ENCODE measurements at places on chromosomes 5 and 9.

- peak; percentile 6 for DNase-seq
Observed at GRCh38 chr5:79236362-79236969, 535 bp downstream of the JMY start.

GRCh38 chr9:96612105-96612965, 7.3 kb downstream of the CDC14B start:
- DNase-seq, result peak; percentile 87

DNA sequence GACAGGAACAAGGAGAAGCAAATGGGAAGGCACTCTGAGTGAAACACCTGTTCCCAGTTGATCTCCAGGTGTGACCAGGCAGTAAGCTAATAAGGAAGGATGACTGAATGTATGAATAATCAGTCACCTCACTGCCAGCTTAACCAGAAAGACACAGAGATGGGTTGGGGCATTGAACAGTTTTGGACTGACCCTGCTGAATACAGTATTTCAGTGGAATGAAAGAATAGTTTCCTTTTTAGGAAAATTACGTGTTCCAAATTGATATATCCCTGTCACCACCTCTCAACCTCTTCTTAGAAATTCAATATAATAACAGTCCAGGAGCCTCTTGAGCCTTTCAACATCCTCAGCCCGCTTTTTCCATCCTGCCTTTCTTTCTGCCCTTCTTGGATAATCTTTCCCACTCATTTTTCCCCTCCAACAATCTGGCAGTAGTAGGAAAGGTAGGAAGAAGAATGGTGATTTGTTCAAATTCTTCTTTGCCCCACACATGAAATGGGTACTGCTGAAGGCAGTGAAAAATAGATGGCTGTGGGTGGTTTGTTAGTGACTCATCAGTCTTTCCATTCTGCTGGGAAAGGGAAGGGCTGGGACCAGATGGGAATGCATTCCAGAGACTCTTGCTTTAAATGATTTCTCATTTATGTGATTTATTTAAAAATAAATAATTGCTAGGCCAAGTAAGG, 117.9 kb downstream of the ZSWIM6 start:
- DNase-seq, result peak; percentile 88

DNA sequence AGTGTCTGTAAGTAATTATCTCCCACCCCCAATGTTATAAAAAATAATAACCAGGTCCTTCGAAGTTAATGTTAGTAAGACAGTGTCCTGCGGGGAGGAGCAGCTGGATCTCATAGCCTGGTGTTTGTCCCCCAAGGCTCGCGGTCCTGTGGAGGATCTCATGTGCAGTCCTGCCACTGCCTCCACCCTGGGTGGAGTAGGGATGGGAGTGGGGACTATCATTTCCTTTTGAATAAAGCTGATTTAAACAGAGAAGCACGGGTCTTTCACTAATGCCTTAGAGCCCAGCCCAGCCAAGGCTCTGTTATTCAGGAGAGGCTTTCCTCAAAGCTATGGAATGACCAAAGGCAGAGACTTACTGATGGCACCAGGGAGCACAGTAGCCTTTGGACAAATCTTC, 40.2 kb downstream of the SUB1 start:
- no peak for DNase-seq

- DNase-seq, result no peak
Observed at GRCh38 chr5:109045710-109046109, 298.0 kb downstream of the FER start.

DNA sequence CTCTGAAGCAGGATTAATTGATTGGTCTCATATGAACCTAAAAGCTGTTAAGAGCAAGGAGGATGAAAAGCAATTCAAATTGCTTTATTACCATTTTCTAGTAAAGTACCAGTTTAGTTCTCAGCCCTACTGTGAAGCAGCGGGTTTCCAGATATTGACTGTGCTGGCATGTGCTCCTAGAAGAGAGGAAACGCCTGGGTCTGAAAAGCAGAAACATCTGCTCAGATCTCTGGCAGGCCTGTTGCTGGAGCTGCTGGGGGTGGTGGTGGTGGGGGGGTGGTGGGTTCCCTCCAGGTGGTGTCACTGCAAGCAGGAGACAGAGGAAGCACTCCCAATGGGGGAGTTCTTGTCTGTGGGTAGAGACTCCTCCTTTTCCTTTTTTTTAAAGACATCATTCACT, 105.5 kb upstream of the ZNF462 start:
- no peak for DNase-seq

GRCh38 chr5:125550274-125550673, 803.8 kb upstream of the ZNF608 start:
- peak; percentile 93 for DNase-seq

- DNase-seq, result peak; percentile 33
Observed at GRCh38 chr9:110157823-110158664, 49.9 kb downstream of the C9orf152 start.

GRCh38 chr9:111076519-111076918, 38.2 kb upstream of the LPAR1 start:
- DNase-seq, result no peak

GRCh38 chr5:57828221-57828620, 345.6 kb upstream of the ACTBL2 start:
- no peak for DNase-seq

DNA sequence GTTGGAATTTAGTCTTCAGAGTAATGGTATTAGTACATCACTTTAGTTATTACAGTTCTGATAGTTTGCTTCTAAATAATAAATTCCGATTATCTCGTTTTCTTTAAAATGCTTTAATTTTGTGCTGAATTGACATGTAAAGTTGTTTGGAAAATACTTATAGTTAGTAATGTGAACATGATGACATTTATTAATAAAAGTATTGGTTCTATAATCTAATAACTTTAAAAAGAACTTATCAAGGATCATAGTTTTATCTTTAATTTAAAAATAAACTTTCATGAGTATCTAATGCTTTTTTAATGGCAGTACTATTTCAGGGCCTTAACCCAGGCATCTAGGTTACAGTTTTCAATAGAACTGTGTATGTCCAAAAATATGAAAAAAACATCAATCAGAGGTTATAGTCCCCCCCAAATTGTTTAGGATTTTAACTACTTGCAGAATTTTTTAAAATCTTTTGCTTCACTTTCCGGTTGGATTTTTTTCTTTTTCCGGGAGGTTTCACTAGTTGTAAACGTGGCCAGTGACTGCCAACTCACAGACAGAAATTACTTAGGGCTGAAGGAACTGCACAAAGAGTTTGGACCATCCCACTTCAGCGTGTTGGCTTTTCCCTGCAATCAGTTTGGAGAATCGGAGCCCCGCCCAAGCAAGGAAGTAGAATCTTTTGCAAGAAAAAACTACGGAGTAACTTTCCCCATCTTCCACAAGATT, 680 bp downstream of the GPX8 start:
- peak; percentile 95 for DNase-seq

- peak; percentile 63 for DNase-seq
Observed at GRCh38 chr5:93611976-93612854, 29.2 kb downstream of the NR2F1 start.

DNA sequence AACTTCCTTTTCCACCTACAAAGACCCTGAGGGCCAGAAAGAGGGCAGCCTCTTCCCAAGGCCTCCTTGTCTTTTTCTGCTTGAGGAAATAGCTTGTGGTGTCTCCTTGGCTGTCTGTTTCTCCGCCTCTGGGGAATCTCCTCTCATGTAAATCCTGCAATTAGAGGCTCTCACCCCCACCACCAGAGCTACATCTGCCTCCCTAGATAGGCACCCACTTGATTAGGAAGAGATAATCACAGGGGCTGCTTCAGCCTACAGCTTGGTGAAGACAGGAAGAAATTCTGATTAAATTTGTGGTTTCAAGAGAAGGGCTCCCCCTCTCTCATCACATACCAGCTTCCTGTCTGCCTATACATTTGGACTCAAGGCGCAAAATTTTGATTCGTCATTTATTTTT, 75.6 kb downstream of the TLR4 start:
- DNase-seq, result no peak

GRCh38 chr9:135461936-135462335, 17.6 kb upstream of the PPP1R26 start:
- DNase-seq, result no peak

GRCh38 chr5:11289208-11289607, 528.2 kb upstream of the DAP start:
- no peak for DNase-seq

- no peak for DNase-seq
Observed at GRCh38 chr9:34995670-34996060, 6.1 kb downstream of the DNAJB5 start.

DNA sequence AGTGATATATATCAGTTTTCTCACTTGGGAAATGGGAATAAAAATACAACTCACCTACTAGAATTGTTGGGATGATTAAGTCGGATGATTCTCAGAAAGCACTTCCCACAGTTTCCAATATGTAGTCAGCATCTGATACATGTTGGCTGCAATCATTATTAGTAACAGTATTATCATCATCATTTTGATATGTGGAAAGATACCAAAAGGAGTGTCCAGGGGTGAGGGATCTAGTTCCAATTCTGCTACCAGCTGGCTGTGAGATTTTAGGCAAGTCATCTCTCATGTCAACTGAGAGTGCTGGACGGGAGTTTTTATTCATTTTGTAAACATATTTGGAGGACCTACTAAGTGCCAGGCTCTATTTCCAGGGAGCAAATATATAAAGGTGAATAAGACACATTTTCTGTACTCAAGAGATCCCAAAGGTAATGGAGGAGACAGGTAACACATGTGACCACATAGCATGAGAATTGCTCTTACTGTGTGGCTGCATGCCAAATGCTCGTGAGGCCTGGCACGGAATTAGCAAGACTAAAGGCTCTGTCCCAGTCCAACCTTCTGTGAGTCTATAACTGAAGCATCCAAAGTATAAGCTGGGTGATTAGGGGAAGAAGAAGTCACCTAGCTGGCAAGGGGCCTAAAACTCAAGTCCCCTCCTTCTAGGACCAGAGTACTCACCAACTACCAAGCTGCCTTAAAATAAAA, 83.0 kb downstream of the GRIA1 start:
- no peak for DNase-seq

- peak; percentile 28 for DNase-seq
Observed at GRCh38 chr5:95733107-95733665, 2.0 kb downstream of the RHOBTB3 start.

GRCh38 chr9:114186605-114187289, 31.4 kb downstream of the COL27A1 start:
- DNase-seq, result no peak

DNA sequence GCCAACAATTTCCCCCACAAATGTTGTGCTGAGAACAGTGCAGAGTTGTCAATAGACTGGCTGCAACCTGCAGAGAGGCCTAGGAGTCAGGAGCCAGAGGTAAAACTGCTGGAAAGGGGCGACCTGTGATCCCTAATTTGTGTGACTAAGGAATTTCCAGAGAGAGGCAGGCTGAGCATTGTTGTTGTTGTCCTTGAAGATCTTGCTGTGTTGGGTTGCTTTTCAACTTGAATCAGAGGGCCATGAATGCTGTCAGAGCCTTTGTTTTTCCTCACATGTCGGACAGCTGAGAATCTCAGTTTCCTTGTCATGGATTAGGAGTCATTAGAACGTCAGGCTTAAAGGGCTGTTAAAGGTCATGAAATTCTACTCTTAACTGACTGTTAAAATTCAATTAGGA, 134.6 kb upstream of the ASTN2 start:
- DNase-seq, result no peak

GRCh38 chr9:98391867-98392266, 136.4 kb upstream of the TBC1D2 start:
- no peak for DNase-seq

GRCh38 chr5:102385365-102385764, 89.3 kb upstream of the SLCO4C1 start:
- DNase-seq, result no peak

- no peak for DNase-seq
Observed at GRCh38 chr9:28909526-28909925, 1336.2 kb upstream of the C9orf72 start.

DNA sequence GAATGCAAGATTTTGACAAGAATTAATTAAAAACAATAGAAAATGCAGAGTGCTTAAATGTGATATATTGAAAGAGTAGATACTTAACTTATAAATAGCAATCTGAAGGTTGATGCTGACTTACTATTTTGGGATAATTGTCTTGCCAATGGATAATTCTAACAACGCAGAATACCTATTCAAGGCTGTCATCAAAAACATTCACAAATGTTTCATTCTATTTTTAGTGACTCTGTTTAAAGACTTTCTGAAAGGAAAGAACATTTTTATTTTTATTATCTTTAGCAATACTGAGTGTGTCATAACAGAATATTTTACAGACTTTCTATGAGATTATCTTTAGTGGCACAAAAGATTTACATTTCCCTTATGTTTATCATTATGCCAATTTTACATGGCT, 38.1 kb downstream of the ANKRD55 start:
- DNase-seq, result no peak

GRCh38 chr5:158406884-158407823, 548.2 kb upstream of the CLINT1 start:
- DNase-seq, result peak; percentile 76

GRCh38 chr9:4661611-4662010, 483 bp upstream of the PLPP6 start:
- DNase-seq, result no peak

- DNase-seq, result no peak
Observed at GRCh38 chr5:174120401-174121005, 75.0 kb downstream of the NSG2 start.

DNA sequence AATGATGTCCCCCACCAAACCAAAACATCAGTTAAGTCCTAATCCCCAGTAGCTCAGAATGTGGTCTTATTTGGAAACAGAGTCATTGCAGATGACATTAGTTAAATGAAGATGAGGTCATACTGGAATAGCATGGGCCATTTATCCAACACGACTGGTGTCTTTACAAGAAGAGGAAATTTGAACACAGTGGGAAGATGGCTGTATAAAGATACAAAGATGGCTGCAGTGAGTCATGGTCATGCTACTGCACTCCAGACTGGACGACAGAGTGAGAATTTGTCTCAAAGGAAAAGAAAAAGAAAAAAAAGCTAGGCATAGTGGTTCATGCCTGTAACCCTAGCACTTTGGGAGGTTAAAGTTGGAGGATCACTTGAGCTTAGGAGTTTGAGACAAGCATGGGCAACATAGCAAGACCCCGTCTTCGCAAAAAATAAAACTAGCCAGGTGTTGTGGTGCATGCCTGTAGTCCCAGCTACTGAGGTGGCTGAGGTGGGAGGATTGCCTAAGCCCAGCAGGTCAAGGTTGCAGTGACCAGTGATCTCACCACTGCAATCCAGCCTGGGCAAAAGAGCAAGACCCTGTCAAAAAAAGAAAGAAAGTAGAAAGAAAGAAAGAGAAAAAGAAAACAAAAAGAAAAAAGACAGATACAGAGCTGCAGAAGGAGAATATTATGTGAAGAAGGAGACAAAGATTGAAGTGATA, 130.0 kb upstream of the CDKN2B start:
- no peak for DNase-seq

DNA sequence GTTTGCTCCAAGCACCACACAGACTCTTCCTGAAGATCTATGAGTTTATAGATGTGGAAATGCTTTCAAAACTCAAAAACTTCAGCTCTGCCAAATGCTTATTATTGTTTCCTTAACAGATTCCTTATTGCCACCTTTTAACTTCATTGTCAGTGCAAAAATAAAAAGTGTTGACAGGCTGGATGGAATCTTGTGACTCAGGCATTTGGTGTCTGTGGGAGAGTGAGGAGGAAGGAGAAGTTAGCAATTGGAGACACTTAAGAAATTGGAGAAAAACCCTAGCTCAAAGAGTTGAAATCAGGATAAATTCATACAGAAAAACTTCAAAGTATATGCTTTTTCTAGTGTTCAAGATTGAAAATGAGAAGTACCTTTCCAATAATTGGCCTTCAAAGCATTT, 140.6 kb upstream of the PUM3 start:
- DNase-seq, result no peak

- DNase-seq, result peak; percentile 99
Observed at GRCh38 chr5:38783011-38783561, 62.7 kb upstream of the OSMR start.

GRCh38 chr5:139180850-139181249, 17.3 kb downstream of the SIL1 start:
- no peak for DNase-seq
